Activated CD4-positive, alpha-beta T cell treated with anti-CD3 and anti-CD28 coated beads for 1 hour (primary cell): ENCODE measurements at places on chromosomes 5 and 9.
A peak's percentile ranks its signal among the peaks of the same experiment; 100 is the strongest.

DNA sequence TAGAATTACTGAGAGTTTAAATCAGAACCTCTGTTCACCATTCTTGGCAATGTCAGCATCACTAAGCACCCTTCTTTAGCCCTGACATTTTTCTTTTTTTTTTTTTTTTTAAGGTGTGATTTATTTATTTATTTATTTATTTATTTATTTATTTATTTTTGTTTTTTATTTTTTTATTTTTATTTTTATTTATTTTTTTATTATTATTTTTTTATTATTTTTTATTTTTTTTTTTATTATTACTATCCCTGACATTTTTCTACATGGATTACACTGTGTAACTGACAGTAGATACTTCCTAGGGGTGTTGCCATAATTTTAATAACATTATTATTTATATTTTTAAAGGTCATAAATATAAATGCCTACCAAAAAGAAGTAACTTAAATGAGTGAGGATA lies 47.0 kb upstream of the TRPM3 start:
- no peak for DNase-seq

- DNase-seq: peak; percentile 30
Observed at GRCh38 chr5:178116143-178116885, 3.0 kb downstream of the N4BP3 start.

DNA sequence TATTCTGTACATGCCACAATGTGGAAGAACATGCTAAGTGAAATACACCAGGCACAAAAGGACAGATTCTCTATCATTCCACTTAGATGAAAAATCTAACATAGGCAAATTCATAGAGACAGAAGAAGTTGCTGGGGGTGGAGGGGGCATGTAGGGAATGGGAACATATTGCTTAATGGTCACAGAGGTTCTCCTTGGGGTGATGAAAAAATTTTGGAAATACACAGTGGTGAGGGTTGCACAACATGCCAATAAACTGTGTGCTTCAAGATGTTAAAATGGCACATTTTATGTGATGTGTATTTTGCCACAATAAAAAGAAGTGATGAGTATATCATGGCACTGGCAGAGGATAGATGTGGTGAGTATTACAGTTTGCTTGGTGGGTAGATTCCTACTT lies 111.9 kb downstream of the SUSD1 start:
- DNase-seq: no peak

- peak; percentile 34 for DNase-seq
Observed at GRCh38 chr9:36486933-36487481, 85.7 kb upstream of the MELK start.

- DNase-seq: no peak
Observed at GRCh38 chr9:99712214-99712613, 109.5 kb upstream of the NR4A3 start.

DNA sequence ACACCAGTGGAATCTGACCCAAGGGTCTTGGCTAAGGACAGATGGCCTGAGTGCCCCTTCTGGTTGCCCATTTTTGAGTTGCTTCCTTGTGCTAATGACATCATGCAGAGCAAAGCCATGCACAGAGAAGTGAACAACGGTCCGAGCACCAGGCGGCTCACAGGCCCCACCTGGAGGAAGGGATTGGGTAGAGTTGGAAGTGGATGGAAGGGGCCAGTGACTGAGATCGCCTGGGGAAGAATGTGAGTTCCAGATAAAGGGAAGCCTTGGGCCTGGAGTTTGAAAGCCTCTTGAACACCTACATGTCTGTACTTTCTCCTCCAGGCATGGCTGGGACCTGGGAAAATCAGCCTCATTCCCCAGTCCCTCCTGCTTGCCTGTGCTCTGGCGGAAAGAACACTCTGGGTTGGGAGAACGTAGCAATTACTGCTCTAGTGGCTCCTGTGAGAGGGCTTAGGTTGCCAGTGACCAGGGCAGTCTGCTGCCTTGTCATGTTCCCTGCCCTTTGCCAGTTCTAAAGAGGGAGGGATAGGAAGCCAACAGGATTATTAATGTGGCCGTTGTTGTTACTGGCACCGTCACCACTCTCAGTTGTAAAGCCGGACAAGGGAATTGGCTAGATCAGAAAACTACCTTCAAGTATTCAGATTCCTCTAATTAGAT lies 62.5 kb upstream of the PTPN3 start:
- DNase-seq: no peak

DNA sequence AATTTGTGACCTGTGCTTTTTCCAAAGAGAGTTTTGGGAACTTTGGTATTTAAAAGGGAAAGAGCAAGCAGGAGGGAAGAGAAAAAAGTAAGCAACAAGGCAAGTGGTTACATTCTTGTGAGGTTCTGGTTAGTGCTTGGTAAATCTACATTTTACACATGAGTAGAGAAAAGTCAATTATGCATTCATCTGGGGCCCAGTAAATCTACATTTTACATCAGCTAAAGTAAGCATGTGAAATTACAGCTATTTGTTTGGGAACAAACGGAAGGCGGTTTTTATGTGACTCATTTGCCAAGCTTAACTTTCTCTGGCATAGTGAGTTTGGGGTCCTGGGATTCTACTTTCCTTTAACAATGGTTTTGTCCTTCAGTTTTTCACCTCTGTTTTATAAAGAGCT lies 102.2 kb downstream of the SNX18 start:
- no peak for DNase-seq

DNA sequence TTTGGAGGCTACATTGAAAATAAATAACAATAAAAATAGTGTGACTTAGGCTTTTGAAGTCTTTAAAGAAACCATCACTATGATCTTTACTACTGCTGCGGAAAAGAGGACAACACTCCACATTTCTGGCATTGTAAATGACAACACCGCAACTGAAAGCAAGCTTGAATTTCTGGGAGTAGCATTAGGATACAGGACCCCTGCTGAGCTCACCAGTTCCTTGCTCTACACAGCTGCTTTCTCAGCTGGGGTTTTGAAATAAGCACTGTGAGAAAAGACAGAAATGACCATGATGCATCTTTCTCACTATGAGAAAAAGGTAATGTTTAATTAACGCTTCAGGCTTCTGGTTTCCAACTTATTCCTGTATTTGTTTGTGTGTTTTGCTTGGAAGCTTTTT lies 168.0 kb downstream of the TAF11L14 start:
- DNase-seq: no peak

- DNase-seq: no peak
Observed at GRCh38 chr9:98539954-98540353, 168.8 kb downstream of the GABBR2 start.

DNA sequence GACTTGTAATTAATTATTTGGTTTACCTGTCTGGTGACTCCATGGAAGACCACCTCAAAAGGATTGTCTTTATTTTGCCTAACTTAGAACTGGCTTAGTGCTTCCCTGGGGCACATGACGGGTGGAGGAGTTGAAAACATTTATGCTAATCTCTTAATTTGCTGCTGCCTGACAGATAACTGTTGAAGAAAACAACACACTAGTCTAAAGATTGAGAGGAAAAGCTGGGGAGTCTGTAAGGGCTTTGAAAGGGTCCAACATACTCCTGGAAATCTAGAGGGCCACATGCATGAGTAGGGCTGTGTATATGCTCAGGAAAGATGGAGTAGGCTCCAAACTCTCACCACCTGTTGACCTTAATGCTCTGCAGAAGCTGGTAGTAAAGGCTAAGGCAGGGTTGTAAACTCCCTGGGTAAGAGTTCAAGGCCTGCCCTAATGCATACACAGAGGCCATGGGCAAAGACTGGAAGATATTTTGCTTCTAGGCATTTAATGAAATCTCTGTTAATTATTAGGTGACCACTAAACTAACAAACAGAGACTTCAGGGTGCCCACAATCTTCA lies 40.7 kb downstream of the NR3C1 start:
- DNase-seq: no peak

DNA sequence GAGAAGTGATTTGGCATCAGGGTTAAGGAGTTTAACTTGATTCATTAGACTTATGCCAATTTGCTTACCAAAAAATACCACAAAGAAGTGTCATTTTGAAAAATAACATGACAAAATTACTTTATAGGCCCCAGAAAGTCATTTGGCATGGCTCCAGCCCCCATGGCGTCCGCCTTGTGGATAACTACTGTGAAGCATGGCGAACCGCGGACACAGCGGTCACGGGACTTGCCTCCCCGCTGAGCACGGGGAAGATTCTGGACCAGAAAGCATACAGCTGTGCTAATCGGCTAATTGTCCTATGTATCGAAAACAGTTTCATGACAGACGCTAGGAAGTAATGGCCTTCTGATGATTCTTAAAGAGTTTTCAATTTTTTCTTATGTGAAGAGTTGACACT lies 35.4 kb upstream of the TGFBR1 start:
- no peak for DNase-seq

DNA sequence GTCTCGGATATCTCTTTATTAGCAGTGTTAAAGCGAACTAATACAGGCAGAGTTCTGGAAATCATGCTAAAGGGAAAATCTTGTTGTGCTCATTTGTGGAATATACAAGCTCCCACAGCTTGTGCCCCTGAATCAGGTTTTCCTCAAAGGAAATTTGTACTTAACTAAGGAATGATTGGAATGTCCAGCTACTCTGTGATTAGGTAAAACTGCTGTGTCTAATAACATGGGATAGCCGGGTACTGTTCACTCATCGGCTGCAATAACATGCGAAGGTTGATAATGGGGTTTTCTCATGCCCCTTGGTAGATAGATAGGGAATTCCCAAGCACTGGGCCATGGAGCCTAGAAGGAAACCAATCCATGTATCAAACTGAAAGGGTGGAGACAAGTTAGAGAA lies 306.7 kb downstream of the NR2F1-AS1 start:
- no peak for DNase-seq

- no peak for DNase-seq
Observed at GRCh38 chr5:142506756-142507155, 179.1 kb downstream of the FGF1 start.

GRCh38 chr5:116229131-116229689 lies 144.4 kb downstream of the COMMD10 start:
- no peak for DNase-seq

DNA sequence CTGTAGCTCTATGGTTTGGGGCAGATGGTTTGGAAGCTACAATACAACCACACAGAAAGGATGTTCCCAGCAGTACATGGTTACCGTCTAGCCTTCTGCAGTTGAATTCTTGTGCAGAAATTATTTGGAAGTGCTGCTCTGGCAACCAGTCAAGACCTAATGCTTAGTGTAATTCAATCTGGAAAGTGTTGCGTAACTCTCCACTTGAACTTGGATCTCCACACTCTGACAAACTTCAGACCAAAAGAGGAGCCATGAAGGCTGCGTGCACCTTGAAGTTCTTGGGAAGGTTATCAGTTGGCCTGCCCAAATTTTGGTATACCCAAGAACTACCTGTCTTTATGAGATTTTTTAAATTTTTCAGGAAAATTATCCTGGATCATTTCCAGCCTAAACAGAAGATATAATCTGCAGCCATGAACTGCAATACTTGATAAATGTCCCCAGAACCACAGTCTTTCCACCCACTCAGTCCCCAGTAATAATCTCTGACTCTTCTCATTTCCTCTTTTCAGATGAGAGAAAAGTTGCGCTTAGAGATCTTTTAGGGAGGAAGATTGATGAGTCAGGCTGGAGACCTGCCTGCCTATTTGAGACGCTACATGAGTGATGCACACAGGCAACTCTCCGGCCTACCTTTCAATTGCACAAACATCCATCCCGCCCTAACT lies 159.9 kb downstream of the FANCC start:
- DNase-seq: no peak

- DNase-seq: no peak
Observed at GRCh38 chr5:150780187-150780692, 1.7 kb downstream of the SMIM3 start.

GRCh38 chr5:6158974-6159831 lies 219.1 kb downstream of the MED10 start:
- DNase-seq: no peak

DNA sequence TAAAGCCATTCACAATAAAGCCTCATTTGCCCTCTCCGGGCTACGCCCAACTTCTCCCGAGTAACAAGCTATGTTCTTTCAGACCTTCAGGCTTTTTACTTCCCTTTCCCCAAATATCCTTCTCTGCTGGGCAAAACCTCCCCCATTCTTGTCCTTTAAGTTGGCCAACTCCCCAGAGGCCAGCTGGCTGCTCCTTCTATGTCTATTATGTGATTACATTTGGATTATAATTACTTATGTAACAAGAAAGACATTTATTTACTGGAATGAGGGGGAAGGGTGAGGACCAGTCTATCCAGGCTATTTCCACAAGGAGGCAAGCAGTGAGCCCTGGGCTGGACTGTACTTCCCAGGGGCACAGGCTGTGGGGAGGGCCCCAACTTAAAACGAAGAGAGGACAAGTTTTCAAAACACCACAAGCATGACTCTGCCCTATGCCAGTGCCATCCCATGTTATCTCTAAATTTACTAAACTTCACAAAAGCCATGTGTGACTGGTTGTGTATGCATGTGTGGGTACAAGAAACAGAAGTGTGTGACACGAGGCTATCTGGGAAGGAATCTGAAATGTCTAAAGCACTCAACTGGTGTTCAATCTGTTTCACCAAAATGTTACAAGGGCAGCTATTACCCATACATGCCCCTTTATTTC lies 84.5 kb downstream of the GNAQ start:
- no peak for DNase-seq

DNA sequence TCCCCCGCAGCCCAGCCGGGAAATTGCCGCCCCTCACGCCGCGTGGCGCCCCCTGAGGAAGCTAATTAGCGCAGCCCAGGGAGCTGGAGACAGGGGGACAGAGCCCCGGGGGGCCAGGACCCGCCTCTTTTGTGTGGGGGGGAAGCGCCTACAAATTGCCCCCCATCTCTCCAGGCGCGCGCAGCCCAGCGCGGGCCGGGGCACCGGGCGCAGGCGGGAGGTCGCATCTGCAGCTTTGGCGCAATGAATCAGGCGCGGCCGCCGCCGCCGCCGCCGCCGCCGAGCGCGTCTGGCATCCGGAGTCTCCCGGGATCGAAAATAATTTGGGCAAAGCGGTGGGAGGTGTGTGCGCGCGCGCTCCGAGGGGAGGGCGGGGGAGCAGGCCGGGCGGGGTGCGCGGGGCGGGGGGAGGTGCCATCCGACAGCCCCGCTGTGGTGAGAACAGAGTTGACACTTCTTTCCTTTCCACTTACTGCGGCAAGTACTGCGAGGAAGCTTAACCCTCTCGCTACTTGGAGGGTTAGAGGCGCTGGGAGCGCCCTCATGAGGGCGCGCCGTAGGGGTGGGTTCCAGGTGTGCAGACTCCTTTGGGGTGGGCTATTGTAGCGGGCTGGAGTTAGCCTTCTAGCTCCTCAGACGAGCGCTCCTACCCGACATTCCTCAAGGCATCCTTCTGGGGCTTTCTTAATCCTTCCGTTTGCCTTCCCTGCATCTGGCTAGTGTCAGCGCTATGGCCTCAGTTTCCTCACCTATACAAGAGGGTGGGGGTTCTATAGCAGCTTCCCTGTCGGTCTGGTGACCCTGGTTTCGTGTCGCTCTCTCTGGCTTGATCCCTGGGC lies 63.1 kb downstream of the CXXC5 start:
- peak; percentile 31 for DNase-seq

- DNase-seq: no peak
Observed at GRCh38 chr5:73119451-73120157, 771 bp upstream of the TMEM171 start.

- DNase-seq: no peak
Observed at GRCh38 chr9:133973791-133974630, 18.1 kb downstream of the VAV2 start.

- no peak for DNase-seq
Observed at GRCh38 chr5:81078930-81079329, 118.8 kb downstream of the RASGRF2 start.
